ENCODE measurements at places on chromosomes 5 and 9.
A peak's percentile ranks its signal among the peaks of the same experiment; 100 is the strongest.

DNA sequence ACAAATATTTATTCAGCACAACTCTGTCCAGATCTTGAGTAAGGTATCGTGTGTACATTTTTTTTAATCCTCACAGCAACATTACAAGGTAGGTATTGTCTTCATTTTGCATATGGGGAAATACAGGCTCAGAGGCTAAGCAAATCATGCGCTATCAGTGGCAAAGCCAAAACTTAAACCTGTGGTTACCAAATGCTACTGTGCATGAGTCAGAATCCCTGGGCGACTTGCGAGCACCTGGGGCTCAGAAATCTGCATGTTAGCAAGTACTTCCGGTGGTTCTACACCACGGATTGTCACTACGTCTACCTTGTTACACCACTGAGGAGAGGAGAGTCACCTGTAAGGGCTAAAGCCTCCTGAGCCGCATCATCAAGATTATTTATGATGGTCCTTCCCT is 21.3 kb downstream of the C5orf58 start:
- peak; percentile 85 for DNase-seq

GRCh38 chr9:16331031-16331430 is 539.4 kb downstream of the BNC2 start:
- DNase-seq = no peak

- DNase-seq = no peak
These were observed 183.2 kb upstream of the PDE4D start for GRCh38 chr5:60076746-60077145.

DNA sequence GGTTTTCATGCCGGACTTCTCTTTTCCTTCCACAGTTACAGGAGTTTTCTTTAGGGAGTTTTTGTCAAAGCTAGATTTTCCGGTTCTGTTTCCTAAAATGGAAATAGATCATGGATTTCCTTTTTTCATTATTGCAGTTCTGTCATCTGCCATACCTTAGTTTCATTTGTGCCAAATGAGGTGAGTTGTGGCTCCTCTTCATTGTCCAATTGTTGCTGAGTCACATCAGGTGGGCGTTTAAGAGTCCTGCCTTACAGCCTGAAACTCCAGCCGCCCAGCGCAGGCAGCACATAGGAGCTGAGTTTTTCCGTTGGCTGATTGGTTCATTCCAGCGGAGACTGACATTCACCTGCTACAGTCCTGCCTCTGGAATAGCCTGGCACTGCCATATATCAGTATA is 14.1 kb downstream of the SLC25A25 start:
- no peak for DNase-seq

DNA sequence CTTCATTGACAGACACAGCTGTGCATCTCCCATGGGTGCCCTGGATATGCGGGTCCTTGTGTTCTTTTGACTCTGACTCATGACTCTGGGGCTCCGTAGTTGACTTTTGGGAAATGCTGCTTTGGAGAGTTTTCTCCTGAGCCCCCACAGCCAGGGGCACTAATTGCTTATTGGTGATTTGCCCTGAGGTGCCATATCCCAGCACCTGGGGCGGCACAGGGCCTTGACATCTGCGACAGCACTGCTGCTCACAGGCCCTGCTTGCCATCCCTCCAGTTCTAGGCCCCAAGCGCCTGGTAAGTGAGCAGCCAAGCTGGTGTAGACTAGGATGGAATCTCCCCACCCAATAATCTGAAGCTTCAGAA is 75.1 kb downstream of the AMBP start:
- DNase-seq = no peak

GRCh38 chr5:136108180-136108611 is 24.4 kb upstream of the SMAD5 start:
- DNase-seq = no peak

- DNase-seq = no peak
These were observed 259.2 kb downstream of the ARRDC3 start for GRCh38 chr5:91123901-91124300.

- DNase-seq = no peak
These were observed 162.0 kb upstream of the SNX2 start for GRCh38 chr5:122612901-122613300.

DNA sequence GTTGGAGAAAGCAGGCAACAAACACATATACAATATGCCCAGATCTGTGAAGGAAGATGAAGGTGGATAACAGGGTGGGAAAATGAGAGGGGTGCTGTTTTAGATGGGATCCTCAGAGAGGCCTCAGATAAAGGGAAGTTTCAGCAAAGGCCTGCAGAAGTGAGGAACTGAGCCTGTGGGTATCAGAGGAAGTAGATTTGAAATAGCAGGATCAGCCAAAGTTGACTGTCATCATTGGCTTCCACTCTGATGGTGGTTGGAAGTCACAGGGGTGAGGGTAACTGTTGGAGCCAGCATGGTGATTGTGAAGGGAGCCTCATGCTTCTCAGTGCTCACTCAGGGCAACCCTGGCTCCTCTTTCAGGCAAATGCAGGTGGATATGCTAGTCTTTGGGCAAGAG is 607.2 kb upstream of the CLINT1 start:
- DNase-seq = no peak

- no peak for DNase-seq
These were observed 73.8 kb downstream of the RFX3 start for GRCh38 chr9:3451956-3452355.

GRCh38 chr9:129095170-129095667 is 14.3 kb downstream of the DOLPP1 start:
- DNase-seq = no peak

GRCh38 chr5:55021410-55021809 is 2.6 kb upstream of the GZMK start:
- no peak for DNase-seq
